ENCODE measurements at places on chromosomes 2 and 18.

DNA sequence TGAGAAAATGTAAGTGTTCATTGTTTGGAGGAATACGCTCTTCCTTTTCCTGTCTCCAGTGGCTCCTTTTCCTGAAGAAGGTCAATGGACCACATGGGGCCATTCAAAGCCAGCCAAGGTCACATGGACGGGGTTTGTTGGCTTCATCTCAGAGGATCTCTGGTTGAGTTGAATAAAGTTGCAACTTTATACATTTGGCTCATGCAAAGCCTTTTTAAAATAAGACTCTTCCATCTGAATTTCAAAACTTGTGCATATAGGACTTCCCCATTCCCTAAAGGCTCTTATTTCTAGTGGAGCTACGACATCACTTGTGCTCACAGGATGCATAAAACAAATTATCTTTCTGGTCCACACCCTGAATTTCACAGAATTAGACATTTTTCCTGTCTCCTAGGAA is 235.5 kb downstream of the CMPK2 start:
- DNase-seq = no peak

DNA sequence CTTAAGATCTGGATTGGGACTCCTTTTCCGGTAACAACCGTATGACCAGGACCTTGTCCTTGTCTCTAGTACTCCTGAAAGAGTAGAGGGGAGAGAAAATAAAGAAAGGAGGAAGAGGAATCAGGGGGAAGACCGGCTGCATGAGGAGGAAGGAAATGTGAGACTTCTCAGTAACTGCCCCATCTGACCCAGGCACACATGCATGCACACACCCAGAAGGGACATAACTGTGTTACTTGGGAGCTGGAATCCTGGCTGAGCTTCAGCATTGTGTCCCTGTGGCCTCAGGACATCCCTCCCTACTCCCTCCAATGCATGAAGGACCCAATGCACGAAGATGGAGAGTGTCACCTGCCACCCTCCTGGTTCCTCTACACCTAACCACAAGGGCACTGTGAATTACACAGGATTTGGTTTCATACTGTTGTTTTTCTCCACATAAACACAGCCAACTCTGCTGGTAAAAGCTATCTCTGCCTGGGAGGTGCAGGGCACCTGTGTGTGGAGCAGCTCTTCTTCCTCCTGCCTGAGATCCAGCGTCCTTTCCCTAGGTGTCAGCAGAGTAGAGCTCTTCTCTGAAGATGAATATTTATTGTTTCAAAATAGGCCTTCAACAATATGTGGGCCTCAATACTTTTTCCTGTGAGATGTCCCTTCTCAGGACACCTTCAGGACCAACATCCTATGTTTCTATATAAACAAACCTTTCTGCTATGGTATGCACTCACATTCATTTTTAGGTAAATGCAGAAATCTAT is 574.1 kb upstream of the ID2 start:
- no peak for DNase-seq

GRCh38 chr18:21112140-21112473 is 494 bp upstream of the ROCK1 start:
- DNase-seq = no peak

GRCh38 chr2:28274911-28275685 is 117.6 kb upstream of the FOSL2 start:
- DNase-seq = no peak

GRCh38 chr2:50118905-50119702 is 912.8 kb downstream of the NRXN1 start:
- DNase-seq = no peak

DNA sequence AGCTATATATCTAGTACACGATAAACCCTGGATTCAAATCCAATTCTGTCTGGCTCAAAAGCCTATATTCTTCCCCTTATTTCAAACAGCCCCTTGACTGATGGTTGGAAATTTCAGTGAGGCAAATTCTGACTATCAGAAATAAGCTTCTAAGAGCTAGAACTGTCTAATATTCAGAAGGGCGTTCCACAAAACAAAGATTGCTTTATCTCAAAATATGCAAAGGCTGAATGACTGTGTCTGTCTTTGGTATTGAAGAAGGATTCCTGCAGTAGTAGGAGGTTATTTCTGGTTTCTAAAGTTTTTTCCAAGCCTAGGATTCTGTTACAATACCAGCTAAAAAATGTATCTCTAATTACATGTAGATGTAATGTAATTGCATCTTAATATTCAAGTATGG is 31.1 kb downstream of the DRC1 start:
- DNase-seq = no peak

DNA sequence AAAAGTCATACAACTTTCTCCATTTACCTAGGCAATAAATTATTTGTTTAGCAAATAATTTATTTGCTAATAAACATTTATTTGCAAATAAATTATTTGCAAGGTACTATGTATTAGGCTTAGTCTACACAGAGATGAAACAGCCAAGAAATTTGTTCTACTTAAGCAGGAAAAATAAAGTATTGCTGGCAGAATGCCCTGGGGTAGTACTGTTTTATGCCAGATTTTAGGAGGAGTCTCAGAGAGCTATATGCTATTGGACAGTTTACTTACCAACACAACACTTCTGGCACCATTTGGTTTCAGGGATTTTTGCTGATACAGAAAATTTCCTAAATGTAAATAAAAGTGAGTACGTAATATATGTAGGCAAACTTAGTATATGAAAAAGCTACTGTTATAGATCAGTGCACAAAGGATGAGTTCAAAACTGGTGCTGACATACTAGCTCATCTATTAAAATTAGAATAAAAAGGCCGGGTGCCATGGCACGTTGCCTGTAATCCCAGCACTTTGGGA is 23.2 kb upstream of the CDKL4 start:
- DNase-seq = no peak

GRCh38 chr2:36834731-36835524 is 131.4 kb downstream of the STRN start:
- no peak for DNase-seq

GRCh38 chr2:180360283-180360618 is 353.2 kb upstream of the CWC22 start:
- DNase-seq = no peak

DNA sequence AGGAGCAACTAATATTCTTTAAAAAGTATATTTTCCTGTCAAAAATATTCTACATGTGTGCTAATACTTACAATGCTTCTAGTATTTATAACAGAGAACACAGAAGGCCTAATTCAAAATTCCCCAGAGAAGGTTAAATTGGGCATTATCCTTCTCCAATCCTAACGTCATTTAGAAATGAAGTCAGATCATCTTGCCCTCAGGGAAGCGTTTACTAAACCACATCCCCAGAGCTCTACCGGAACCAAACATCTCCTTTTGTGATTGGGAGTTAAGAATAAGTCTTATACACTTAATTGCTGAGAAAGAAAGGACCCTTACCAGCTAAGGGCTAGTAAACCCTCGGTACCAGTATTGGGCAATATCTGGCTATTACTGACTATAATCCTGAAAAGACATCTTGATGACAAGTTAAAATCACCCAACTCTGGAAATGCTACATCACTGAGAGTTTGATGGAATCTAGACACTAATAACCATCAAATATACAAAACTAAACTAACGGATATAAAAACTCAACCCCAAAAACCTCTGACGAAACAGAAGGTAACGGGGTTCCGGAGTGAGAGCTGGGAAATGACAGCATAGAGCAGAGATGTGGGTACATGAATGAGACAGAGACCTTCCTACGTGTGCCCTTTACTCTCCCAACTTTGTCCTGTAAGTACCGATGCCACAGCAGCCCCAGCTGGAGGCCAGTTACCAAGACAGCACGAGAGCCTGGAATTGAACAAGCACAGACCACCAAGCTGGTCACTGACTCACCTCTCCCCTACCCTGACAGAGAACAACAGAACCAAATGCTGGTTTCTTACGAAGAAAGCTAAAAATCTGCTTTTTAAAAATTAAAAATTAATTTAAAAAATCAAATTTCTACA is 35.0 kb downstream of the WDSUB1 start:
- DNase-seq = no peak

- no peak for DNase-seq
Observed at GRCh38 chr18:23927821-23928746, 86.5 kb upstream of the TTC39C start.

DNA sequence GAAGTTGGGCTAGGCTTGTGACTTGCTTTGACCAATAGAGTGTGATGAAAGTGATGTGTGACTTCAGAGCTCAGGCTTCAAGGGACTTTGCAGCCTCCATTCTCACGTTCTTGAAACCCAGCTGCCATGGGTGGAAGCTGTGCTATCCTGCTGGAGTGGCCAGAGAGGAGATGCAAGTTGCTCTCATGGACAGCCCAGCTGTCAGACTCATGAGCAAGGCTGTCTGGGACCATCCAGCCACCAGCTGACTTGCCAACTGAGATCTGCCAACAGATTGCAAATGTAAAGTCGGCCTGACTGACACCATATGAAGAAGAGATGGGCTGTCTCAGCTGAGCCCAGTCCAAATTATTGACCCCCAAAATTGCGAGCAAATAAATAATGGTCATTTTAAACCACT is 226.4 kb upstream of the CXCR4 start:
- no peak for DNase-seq

- no peak for DNase-seq
Observed at GRCh38 chr2:83991992-83992391, 467.1 kb downstream of the SUCLG1 start.

DNA sequence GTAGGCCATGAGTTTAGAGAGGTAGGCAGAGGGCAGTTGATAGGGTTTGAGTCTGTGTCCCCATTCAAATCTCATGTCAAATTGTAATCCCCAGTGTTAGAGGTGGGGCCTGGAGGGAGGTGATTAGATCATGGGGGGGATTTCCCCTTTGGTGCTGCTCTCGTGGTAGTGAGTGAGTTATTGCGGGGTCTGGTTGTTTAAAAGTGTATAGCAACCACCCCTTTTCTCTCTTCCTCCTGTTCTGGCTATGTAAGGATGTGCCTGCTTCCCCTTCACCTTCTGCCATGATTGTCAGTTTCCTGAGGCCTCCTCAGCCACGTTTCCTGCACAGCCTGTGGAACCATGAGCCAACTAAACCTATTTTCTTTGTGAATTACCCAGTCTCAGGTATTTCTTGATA is 25.5 kb downstream of the MARCHF4 start:
- no peak for DNase-seq

GRCh38 chr2:225122583-225123486 is 80.6 kb upstream of the DOCK10 start:
- DNase-seq = no peak

- DNase-seq = no peak
Observed at GRCh38 chr18:79426376-79427300, 30.9 kb downstream of the NFATC1 start.

- no peak for DNase-seq
Observed at GRCh38 chr2:9954136-9954535, 2.6 kb downstream of the GRHL1 start.

DNA sequence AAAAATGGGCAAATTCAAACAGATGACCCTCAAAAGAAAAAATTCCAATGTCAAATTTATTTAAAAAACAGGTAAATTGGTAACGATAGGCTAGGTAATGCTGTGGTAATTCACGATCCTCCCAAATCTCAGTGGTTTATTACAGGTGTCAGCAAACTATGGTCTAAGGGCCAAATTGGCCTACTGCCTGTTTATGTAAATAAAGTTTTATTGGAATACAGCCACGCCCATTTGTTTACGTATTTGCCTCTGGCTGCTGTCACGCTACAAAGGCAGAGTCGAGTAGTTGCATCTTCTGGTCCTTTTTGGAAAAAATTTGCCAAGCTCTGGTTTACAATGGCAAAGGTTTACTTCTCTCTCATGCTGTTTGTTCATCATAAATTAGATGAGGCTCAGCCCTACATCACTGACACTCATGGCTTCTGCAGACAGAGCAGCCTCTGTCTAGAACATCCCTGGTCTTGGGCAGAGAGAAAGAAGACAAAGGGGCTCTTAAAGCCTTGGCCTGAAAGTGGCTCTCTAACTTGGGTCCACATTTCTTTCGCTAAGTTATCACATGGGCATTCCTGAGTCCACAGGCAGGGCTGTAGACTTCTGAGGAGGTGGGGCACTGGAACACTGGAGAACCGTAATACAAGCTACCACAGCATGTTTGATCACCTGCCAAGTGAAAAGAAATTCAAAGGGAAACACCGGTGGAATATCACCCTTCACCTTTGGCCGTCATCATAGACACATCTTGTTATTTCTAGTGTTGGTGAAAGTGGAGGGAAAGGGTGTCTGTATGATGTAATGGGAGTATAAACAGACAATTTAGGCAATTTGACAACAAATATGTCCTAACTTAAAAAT is 34.8 kb downstream of the SP110 start:
- DNase-seq = no peak

DNA sequence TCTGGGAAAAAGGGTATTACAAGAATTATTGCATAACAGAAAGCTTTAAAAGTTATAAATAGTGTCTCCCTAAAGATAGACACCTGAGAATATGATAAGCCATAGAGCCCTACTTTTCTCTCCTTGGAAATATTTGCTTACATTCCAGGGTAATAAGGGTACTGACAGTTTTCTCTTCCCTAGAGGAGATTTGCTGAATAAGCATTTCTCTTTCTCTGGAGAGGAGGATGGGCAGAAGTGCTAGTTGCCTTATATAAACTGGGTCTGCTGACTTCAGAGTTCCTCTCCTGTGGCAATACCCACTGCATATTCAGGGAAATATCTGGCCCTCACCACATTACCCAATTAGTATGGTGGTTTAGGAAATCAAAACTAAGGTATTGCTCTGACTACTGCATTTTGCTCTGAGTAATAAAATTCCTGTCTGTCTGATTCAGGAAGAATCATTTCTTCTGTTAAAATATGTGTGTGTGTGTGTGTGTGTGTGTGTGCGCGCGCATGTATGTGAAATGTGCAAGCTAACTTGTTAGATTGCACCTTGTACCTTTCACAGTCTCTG is 1391.3 kb downstream of the DSC3 start:
- DNase-seq = no peak

DNA sequence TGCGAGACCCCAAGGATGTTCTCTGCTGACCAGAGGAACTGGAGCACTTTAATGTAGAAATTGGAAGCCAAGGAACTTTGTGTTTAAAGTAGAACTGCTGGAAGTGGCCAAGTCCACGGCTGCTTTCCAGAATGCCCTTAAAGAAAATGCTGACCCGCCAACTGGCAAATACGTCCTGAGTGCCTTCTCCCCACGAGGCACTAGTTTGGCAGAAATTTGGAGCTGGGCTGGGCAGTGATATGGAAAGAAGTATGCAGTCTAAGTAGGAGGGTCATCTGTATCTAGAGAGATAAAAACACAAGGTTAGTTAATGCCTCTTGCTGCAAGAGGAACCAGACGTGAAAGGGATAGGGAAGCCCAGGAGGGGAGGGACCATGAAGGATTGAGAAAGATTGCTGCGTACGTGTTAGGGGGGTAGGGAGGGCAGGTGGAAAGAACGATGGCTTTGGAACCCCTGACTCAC is 59.3 kb upstream of the RFX8 start:
- DNase-seq = no peak

DNA sequence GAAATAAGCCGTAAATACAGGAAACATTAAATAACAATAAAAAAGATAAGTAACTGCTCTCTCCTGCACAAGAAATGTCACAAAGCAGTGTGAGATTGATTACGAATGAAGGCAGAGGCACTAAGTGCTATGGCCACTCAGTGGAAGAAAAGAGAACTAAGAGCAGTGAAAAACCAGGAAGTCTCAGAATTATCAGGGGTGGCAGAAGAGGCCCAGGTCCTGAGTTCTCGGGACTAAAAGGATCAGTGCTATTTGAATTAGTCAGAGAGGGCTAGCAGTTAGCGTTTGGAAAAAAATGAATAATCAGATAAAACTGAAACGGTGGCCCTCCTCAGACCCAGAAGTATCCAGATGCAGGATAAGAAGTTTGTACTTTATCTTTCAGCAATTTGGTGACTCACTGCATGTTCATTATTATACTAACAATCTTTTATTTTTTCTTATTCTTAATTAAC is 367.1 kb downstream of the ZEB2 start:
- no peak for DNase-seq

GRCh38 chr2:234994438-234995321 is 42.9 kb downstream of the SH3BP4 start:
- DNase-seq = no peak

- no peak for DNase-seq
Observed at GRCh38 chr2:240622531-240623235, 2.6 kb upstream of the GPR35 start.

Measured in cortex of kidney (tissue), 1 donor.